Activated naive CD4-positive, alpha-beta T cell (primary cell): ENCODE measurements at places on chromosomes 12 and 14.

DNA sequence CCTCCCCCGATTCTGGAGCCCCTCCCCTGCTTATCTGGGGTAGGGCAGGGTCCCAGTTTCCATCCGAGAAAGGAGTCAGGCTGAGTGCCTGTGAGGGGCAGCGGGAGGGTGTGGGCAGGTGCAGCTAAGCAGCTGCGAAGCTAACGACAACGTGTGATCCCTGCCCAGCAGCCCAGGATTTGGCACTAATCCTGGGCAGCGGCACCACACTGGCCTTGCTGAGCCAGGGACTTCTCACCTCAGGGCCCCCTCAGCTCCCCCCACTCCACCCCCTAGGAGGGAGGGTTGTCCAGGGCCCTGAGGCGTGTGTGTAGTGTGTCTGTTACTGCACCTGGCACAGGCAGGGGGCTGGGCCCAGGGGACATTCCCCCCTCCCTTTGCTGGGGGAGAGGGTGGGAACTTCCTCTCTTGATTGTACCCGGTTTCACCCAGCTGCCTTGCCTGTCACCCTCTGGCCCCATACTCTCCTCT lies 1.8 kb downstream of the SMIM41 start:
- DNase-seq: no peak

GRCh38 chr14:105879503-105879866 lies 353.1 kb downstream of the TMEM121 start:
- DNase-seq: no peak

DNA sequence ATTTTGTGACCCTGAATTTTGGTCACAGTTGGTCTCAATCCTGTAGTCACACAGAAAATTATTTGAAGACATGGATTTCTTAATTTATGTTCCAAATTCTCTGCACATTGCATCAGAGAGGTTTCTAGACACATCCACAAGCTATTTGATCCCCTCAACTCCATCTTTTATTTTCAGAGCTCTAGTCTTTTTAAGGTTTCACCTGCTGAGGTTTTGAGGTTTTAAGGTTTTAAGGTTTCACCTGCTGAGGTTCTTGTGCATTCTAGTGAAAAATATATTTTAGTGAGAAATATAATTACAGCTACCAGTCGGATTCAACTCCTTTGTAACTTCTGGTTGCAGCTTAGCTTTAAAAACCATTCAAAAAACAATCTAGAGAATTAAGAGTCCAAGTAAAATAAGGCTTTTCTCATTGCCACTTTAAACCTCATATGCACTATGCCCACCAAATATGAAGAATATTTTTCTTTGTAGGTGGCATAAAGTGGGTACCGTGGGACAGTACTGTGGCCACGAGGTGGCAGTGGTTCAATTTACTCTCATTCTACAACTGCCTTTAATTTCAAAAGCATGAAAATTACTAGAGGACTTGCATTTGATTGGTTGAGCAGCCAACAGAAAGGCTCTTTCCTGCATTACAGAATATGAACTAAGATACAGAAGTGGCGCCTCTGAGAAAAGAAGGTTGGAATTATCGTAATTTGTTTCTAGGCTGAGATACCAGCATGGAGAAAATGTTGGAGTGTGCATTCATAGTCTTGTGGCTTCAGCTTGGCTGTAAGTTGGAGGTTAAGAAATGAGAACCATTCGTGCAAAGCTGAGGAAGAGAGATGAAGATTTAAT lies 366.5 kb upstream of the OR4E1 start:
- no peak for DNase-seq

GRCh38 chr12:66398931-66399910 lies 96.9 kb downstream of the HELB start:
- no peak for DNase-seq
